ENCODE measurements at places on chromosomes 3 and 15.

DNA sequence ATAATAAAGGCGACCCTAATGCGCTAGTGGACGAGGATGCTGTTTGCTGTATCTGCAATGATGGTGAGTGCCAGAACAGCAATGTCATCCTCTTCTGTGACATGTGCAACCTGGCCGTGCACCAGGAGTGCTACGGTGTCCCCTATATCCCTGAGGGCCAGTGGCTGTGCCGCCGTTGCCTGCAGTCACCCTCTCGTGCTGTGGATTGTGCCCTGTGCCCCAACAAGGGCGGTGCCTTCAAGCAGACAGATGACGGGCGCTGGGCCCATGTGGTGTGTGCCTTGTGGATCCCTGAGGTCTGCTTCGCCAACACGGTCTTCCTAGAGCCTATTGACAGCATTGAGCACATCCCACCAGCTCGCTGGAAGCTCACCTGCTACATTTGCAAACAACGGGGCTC is 7.6 kb downstream of the BRPF1 start:
- no peak for DNase-seq

DNA sequence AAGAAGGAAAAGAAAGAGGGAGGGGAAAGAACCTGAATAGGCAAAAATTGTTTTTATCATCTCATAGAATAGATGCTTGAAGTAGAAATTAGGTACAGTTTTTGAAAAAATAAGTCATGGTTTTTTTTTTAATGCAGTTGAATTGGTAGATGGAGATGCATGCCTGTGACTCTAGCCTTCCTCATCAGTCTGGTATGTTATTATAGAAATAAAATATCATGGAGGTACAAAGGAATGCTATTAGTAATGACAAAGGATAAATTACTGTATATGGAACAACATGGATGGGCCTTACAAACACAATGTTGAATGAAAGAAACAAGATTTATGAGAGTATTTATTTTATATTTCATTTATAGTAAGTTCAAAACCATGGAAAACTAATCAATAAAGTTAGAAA is 162.4 kb upstream of the GALNT15 start:
- no peak for DNase-seq

DNA sequence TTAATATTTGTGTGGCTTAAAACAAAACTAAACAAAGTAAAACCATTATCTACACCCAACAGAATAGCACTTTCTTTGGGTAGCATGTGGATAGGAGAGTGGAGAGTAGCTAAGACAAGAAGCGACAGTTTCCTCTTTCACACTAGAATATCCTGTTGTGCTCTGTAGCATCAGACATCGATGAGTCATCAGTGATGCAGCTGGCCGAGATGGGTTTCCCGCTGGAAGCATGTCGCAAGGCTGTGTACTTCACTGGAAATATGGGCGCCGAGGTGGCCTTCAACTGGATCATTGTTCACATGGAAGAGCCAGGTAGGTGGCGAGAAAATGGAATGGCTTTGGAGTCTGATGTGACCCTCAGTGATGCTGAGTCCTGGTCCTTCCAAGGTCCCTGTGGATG is 108.1 kb downstream of the USP13 start:
- no peak for DNase-seq

DNA sequence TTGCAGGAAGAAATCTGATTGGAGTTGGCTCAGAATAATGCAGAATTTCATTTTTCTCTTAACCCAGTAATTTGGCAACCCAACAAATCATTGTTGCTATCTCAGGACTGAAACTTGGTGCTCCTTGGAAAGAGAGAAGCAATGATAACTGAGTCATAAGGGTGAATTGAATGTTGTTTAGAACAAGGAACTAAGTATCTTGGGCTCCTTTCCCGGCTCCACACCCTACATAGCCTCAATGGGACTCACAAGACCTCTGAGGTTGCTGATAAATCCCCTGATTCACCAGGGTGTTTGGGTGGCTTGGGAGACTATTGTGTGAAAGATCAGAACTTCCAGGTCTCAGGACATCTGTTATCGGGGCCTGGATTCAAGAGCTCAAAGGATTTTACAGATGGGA is 7.8 kb upstream of the RAB8B start:
- DNase-seq, result no peak

- DNase-seq, result no peak
Observed at GRCh38 chr15:43214169-43214568, 6.6 kb downstream of the EPB42 start.

GRCh38 chr3:52856666-52857065 is 21.8 kb upstream of the MUSTN1 start:
- DNase-seq, result no peak

Measured in effector memory CD4-positive, alpha-beta T cell (primary cell).